ENCODE measurements at places on chromosomes 3 and 15.

GRCh38 chr3:184344579-184345316 lies 7.3 kb downstream of the FAM131A start:
- no peak for DNase-seq

DNA sequence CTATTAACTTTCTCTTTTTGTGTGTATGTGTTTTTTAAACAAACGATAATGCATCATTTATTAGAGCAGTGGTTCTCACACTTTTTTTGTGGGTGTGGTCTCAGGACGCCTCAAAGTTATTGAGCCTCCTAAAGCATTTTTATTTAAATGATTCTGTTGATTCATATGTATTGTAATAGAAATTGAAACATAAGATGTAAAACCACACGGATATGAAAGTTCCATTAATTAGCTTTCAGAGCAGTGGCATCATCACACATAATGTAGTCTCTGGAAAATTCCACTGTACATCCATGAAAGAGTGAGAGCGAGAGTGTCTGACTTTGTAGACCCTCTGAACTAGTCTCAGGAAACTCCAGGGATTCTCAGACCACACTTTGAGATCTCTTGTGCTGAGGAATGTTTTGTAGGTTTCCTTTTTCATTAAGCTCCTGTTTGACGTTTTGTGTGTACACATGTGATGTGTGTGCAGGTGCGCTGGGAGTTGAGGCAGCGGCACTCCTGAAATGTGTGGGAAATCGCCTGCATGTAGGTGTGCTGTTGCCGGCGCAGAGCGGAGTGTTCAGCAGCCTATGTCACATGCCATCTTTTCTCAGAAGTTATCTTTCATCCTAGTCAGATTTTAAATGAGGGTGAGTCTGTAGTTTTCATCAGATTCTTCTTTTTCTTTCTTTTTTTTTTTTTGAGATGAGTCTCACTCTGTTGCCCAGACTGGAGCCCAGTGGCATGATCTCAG lies 5.3 kb upstream of the TRAK1 start:
- no peak for DNase-seq

- DNase-seq: no peak
Measured at GRCh38 chr15:70091726-70092463, 5.8 kb downstream of the TLE3 start.

GRCh38 chr3:40317061-40317855 lies 7.8 kb downstream of the EIF1B start:
- DNase-seq: no peak

DNA sequence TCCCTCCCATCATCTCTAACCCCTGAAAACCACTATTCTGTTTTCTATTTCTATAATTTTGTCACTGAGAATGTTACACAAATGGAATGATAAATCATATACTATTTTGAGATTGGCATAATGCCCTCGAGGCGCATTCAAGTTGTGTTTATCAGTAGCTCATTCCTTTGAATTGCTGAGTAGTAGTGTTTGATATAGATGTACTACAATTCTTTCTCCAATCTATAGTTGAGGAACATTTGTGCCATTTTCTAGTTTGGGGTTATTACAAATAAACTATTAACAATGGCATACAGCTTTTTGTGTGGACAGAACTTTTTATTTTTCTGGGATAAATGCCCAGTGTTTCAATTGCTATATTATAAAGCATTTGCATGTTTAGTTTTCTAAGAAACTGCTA lies 86.0 kb downstream of the CCR1 start:
- DNase-seq: no peak

DNA sequence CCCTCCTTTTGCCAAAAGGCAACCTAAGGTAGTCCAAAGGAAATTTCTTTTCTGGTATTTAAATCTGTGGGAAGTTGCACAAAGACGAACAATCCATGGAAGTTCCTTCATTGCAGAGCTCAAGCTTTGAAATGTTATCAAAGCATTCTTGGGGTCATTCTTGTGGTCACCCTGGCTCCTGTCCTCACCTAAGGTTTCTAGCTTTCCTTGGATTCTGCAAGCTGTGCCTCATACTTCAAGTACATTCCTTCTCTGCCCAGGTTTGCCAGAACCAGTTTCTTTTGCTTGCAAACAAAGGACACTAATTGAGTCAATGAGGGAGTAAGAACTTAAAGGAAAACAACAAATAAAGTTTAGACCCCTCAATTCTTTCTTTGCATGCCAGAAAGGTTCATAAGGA lies 329.8 kb upstream of the PDZRN3 start:
- DNase-seq: no peak

DNA sequence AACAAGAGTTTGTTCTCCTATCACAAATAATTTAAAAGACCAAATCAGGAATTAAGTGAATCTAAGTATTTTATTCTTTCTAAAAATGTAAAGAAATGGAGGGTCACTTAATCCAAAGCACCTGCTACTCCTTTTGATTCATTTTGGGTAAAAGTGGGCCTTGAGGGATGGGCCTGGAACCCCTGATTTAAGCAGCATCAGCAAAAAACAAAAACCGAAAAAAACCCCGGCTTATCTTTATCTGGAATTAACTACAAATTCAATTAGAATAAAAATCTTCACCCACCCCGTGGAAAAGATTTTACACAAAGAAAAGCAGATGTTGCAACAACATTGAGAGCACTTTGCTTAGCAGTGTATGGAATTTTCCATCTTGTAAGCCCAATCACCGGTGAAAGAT lies 1018.2 kb downstream of the MCTP2 start:
- DNase-seq: no peak

GRCh38 chr15:81113861-81114291 lies 20.2 kb upstream of the CFAP161 start:
- DNase-seq: no peak

DNA sequence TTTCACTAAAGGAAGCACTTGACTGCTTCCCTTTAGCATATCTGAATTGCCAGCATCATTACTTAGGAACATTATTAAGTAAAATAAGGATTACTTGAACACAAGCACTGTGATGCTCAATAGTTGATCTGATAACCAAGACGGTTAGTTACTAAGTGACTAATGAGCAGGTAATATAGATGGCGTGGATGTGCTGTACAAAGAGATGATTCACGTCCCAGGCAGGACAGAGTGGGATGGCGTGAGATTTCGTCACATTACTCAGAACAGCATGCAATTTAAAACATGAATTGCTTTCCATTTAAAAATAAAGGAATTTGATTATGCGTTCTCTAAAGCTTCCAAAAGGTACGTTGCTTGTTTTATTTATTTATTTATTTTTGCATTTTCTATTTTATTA lies 240.0 kb upstream of the ARHGEF26 start:
- DNase-seq: no peak

- DNase-seq: peak; percentile 30
Measured at GRCh38 chr15:25793354-25794050, 69.6 kb downstream of the ATP10A start.

DNA sequence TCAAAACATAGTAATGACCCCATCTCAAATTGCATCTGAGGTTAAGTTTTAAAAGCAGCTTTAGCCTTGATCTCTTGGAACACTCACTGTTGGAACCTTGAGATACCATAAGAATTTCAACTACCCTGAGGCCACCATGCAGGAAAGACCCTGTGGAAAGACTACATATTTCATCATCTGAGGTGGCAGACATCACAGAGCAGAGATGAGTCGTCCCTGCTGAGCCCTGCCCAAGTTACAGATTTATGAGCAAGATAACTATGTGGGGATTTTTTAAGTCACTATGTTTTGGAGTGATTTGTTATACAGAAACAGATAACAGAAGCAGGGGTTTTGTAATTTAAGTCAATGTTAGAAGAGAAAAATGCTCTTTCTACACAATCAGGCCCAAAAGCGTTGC lies 168.4 kb downstream of the STAC start:
- no peak for DNase-seq

DNA sequence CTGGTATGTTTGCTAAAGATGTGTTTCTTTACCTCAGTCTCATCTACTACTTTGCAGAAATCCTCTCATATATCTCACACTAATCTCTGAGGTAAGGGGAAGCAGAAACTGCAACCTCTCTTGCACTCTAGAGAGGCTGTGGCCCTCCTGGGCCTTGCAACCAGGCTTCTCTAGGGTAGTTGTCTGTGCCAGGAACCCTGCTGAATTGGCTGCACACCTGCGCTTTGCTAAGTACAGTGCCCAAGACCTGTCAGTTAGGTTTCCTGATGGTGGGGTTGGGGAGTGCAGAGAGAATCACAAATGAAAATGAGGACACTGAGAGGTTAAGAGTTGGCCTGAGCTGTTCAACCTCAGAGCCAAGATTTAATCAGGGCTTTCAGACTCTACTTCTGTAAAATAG lies 117.2 kb upstream of the PLXNA1 start:
- peak; percentile 7 for DNase-seq

DNA sequence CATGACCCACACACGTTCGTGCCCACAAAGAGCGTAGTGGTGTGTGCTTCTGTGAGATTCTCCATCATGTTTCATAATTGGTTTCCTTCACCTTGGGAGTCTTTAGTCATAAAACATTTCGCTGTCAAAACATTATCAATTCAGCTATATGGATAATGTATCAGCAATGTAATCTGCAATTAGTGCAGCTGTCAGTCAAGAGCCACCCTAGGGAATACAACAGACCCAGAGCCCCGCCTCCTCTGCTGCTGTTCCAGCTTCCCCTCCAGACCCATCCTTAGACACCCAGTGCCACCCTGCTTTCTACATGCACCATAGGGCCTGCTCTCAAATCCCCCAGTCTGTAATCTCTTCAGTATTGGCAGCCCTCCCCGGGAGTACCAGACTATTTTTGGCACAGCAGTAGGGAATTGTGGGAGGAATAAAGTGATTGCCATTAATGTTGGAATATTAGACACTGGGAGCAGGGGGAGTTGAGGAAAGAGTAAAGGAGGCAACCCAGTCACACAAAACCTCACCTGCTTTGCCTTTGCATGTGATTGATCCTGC lies 31.5 kb upstream of the C3orf80 start:
- no peak for DNase-seq

GRCh38 chr3:157916672-157917071 lies 189.5 kb downstream of the SHOX2 start:
- DNase-seq: no peak

DNA sequence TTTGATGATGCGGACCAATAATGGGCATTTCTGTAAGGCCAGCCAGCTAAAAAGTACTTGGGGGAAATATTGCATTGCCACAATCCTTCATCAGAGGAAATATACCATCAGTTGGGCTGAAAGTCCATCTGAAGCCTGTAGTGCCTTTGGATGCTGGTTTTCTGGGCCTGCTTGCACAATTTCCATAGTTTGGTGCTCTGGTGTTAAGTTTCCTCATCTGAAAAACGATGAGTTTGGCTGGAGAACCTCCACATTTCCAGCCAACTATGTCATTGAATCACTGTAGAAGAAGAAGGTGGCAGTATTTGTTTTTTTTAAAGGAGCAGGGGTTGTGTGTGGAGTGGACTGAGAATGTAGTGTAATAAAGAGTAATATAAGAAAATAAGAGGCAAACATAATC lies 10.1 kb downstream of the CCNB2 start:
- DNase-seq: no peak

DNA sequence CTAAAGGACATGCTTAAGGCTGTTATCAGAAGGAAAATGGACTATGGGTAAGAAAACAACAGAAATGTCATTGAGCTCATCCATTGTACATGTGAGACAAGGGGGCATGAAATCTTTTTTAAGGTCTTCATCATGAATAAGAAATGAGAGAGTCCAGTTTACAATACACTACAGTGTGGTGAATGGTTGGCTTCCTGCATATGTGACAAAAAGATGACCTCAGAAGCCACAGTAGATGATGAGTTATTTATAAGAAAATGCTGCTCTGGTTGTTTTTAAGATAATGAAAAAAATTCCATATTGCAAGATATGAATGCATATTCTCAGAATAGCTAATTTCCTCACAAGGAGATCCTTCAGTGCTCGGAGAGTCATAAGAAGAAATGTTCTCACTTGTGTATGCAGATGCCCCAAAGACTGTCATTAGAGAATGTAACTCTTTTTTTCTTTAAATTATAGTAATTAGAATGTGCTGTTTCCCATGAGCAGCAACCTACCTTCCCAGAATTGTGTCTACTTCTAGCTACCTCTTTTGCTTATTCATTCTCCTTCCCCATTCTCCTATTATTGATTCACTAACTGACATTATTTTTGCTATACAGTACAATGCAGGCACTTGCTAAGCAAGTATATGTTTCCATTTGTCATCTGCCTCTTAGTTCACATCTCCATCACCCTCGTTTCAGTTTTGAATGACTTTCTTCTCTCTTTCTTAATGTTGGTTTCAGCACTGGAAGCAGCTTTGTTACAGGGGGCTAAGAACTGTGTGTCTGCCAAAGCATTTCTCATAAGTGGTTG lies 152.0 kb upstream of the PEX5L start:
- no peak for DNase-seq

- no peak for DNase-seq
Measured at GRCh38 chr3:104879919-104880318, 486.8 kb upstream of the ALCAM start.

DNA sequence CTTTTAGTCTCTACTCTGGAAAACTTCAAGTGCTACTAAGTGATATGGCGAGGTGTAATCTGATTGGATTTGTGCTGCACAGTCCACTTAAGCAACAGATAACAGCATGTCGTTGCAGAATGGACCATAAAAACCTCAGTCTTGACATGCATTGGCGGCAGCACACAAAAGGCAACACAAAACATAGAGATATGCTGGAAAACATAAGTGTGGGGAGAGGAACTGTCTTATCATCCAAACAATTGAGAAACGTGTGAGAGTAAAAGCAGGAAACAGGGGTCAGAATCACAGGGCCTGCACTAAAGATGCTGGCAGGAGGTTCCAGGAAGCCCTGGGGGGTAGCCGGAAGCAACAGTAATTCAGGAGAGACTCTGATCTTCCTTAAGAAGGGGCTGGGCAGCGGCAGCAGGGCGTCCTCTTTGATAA lies 82.1 kb downstream of the CGNL1 start:
- no peak for DNase-seq

DNA sequence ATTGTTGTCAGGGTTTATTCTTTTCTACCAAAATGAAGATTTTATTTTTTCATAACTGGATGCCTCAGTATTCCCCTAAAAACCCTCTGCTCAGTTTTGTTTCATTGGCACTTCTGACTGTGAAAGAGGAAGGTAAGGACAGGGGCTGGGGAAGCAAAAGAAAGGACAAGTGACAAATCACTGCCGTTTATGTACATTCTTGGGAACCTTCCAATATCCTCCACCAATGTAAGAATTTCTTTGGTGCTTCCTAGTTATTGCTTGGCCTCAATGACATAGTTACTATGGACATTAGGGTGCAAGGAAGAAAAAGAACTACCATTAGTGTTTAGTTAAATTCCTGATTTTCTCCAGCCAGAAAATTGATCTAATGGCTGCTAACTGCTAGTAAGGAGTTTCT lies 131.0 kb upstream of the C15orf61 start:
- no peak for DNase-seq

All from ecto neural progenitor cell (in vitro differentiated cells).